ENCODE measurements at places on chromosomes 3 and 15. TPM values are rescaled to one million over a fixed set of nuclear protein-coding genes. Genes with fewer than 3 reads are reported as not detected.

Gene SLC27A2
- 0.30 TPM for total RNA-seq

Gene STAC
- 0.88 TPM for total RNA-seq

Gene CLSTN2
- total RNA-seq = 5.9 TPM

Gene CMSS1
- 15.1 TPM for total RNA-seq

Gene SERINC4
- not detected for total RNA-seq

Gene FES
- 15.4 TPM for total RNA-seq

Gene CD80
- total RNA-seq = under 0.01 TPM

Gene SENP8
- 1.8 TPM for total RNA-seq

Gene DAPK2
- total RNA-seq = not detected

Gene CDHR4
- not detected for total RNA-seq

Gene SEC22A
- total RNA-seq = 46.7 TPM

Gene AAGAB
- 70.5 TPM for total RNA-seq

Gene LRRC49
- 28.2 TPM for total RNA-seq

Gene NANOGP8
- total RNA-seq = not detected

Gene KIF7
- total RNA-seq = 18.7 TPM

Gene GOLGA8S
- total RNA-seq = not detected

Gene KLHL6
- total RNA-seq = under 0.01 TPM
